ENCODE measurements at places on chromosomes 2 and 18.
A peak's percentile ranks its signal among the peaks of the same experiment; 100 is the strongest.

- no peak for DNase-seq
These were observed 7.3 kb downstream of the THOC1 start for GRCh38 chr18:260547-260946.

DNA sequence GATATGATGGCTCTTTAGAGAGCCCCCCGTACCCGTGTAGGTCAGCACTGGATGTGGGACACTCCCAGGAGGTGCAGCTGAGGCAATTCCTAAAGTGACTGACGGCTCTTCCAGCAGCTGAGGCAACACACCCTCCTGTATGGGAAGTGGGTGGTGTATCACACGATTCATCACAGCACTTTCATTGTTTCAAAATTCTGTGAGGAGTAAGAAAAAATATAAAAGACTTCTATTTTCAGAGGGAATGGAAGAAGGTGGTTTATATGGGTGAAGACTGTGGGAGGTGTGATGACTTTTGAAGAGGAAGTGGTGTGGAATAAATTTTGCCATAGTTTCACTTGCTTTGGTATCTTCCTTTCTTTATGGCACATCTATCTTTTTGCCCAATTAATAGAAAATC is 22.3 kb downstream of the QPCT start:
- DNase-seq = peak; percentile 28

GRCh38 chr2:98507461-98507860 is 62.8 kb downstream of the INPP4A start:
- no peak for DNase-seq

DNA sequence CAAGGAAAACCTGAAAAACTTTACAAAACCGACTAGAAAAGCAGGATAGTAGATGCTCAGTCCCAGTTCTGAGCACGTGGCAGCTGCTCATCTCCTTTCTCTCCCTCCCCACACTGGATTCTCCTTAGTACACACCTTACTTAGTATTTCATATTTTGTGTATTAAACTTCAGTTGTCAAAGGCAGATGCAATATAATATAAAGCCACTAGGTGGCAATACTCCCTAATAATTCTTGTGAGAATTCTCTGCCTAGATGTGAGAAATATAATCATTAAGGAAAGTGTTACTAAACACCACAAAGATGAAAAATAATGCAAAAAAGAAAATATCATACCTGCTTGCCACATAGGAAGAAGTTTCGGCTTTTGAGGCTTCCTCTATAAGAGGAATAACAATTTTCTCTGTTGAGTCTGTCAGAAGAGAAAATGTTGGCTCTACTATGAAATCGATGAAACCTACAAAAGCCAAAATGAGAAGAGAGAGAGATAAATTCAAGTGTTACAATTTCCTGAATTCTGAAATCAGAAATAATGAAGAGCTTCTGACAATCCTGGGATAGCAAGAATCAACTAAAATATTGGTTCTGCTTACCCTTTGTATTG is 200.6 kb downstream of the PPP1R1C start:
- DNase-seq = peak; percentile 37

GRCh38 chr2:146246736-146247523 is 1597.9 kb upstream of the ACVR2A start:
- no peak for DNase-seq

DNA sequence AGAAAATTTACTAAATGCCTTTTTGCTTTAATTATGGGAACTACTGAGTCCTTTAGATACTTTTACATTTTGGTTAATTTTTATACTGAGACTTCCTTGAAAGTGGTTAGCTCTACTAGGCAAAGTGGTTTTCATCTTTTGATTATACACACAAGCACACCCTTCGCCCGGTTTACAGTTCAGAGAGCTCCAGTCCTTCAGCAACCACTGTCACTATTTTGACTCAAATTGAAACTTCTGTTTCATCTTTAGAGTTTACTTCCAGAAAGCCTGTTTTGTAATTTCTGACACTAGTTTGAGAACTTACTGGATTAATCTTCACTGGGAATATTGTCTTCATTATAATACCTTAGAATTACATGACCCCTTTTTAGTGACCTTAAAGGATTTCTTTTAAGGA is 140.3 kb upstream of the FOSL2 start:
- DNase-seq = peak; percentile 91

- DNase-seq = peak; percentile 34
These were observed 678 bp downstream of the PIAS2 start for GRCh38 chr18:46916551-46917107.

GRCh38 chr18:62131301-62131909 is 55.5 kb downstream of the PIGN start:
- DNase-seq = peak; percentile 68

- DNase-seq = no peak
These were observed 131.7 kb downstream of the RAB3GAP1 start for GRCh38 chr2:135183822-135184221.

DNA sequence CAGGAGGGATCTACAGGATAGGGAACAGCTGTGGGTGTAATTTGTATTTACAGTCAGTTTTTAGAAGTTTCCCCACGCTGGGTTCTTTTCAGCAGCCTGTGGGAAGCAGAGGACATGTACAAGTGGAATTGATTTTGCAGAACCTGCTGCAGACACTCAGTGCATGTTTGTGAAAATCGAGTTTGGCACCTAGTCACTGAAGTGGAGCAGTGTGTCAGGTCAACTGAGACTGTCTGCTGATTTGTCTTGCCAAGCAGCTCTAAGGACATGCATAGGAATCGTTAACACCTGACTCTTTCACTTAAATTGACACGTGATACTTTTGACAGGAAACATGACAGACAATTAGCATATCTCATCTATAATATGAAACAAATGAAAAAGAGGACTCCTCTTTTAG is 416.6 kb downstream of the TMX3 start:
- no peak for DNase-seq

DNA sequence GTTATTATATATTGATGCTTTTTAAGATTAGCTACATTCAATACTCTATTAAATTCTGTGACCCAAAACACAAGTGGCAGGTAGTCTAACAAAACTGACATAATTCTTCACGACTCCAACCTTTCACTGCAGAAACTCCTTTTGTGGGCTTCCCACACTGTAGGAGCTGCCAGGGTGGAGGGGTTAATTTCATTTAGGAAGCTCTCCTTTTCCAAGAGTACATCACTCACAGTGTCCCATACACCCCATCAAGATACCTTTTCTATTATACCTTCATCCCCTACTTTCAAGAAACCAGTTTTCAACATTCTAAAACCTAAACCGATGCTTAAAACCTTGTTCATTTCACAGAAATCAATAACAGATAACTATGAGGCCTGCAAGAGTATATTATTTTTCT is 825 bp downstream of the THUMPD2 start:
- no peak for DNase-seq

GRCh38 chr18:13136904-13137669 is 81.5 kb upstream of the LDLRAD4 start:
- peak; percentile 28 for DNase-seq

GRCh38 chr2:101516823-101517690 is 42.1 kb upstream of the RFX8 start:
- peak; percentile 60 for DNase-seq

GRCh38 chr18:63570721-63571120 is 16.4 kb upstream of the SERPINB13 start:
- no peak for DNase-seq

DNA sequence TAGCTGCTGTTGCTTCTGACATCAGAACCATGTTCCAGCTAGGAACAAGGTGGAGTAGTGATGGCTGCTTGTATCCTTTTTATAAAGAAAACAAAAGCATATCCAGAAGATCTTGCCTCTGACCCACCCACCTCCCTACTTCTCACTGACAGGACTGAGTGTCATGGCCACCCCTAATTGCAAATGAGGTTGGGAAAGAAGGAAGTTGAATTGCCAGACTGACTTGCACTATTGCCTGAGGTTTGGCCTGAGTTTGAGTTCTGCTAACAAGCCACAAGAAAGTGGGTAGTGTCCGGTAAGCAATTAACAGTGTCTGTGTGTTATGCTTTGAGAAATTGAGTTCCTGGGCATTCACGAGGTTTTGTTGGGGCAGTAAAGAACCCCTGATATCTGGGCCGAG is 22.8 kb downstream of the SGPP2 start:
- DNase-seq = no peak

DNA sequence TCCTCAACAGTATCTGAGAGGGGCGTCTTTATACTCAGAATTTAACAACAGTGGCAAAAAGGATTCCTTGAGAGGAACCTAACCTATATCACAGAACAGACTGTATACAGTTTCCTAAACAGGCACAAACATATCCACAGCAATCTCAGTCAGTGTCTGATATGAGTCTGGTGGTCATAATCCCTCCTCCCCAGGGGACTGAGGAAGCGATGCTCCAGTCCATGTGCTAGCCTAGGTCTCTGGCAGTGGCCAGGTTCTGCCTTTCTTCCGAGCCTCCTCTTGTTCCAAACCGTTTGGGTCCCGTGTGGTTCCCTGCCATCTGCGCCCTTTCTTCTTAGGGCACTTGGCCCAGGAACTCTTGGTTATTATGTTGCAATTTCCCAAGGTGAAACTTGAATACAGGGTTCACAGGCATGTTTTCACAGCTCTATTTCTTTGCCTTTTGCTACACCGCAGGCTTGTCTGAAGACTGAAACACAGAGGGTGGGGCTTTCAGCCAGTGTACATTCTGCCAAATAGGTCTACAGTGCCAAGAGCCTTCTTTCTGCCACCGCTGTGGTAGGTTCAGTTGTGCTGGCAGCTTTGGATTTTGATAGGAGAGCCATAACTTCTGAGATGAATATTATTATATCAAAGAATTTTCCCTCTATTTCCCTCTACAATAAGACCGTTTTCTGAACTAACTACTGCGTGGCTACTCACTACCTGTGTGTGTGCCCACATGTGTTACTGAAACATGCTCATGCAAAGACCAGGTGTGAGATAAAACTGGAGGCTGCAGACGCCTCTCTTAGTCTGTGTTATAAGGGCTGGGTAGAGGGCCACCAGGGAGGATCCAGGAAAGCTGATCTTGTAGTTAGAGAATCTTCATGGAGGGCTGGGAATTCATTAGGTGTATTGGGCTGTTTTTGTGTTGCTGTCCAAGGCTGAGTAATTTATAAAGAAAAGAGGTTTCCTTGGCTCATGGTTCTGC is 75.0 kb upstream of the HAAO start:
- no peak for DNase-seq

GRCh38 chr2:187982668-187983067 is 309.0 kb upstream of the GULP1 start:
- no peak for DNase-seq

- no peak for DNase-seq
These were observed 407.4 kb downstream of the GRB14 start for GRCh38 chr2:164213916-164214315.

DNA sequence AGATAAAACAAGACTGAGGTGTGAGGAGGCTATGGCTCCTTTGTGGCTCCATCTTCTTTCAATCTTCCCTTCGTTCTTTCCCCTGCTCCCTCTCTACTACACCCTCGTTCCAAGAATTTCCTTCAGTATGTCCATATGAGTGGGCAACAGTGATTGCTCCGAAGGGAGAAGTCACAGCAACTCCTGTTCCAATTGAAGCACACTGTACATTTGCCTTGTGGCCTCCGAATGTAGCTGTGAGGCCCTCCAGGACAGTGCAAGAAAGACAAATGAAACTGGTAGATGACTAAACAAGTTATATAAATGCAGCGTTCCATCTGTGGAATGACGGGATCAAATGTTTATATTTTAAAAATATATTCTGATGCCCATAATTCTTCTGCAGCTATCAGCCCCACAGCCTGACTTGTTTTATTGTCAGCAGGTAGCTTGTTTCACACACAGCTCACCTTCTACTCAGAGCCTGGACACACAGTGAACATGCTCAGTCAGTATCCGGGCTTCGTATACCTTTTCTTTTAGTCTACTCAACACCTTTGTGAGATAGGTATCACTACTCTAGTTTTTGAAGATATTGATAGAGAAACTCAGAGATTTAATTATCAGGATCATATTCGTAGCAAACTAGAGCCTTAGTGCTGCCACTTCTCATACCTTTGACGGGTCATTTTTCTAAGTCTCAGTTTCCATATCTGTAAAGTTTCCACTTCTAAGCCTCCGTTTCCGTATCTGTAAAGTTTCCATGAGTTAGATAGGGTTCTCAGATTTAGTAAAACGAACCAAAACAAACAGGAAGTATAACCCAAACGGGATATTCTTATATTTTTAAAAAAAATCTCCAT is 216.7 kb upstream of the STON1 start:
- peak; percentile 68 for DNase-seq

GRCh38 chr2:98453531-98453930 is 8.9 kb downstream of the INPP4A start:
- no peak for DNase-seq

DNA sequence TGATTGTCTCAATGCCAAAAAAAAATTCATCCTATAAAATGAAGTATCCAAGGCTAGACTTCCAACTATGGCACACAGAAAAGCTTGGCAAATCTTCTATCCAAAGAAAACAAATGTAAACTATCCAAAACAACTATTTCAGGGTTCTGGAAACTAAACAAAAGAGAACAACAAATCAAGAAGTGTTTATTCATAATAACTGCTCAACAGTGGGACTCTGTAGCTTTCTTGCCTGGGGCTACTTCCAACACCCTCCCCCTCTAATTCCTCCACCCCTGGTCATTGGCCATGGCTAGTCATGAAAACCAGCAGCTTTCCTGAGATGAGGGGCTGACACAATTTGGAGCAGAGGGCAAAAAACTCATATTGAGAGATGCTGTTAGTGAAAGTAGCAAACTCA is 107.0 kb downstream of the EXOC6B start:
- DNase-seq = no peak

GRCh38 chr18:36128907-36129299 is 237 bp downstream of the SLC39A6 start:
- no peak for DNase-seq

DNA sequence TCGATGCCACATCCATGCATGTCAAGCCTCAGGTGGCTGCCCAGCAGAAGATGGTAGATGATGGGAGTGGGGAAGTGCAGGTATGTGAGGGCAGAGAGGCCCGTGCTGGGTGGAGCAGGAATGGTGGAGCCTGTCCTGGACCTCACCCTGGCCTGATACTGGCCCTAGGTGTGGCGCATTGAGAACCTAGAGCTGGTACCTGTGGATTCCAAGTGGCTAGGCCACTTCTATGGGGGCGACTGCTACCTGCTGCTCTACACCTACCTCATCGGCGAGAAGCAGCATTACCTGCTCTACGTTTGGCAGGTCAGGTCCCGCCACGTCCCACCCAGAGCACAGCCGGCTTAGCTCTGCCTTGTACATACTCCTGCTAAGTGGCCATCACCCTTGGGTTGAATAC is 13.0 kb downstream of the VIL1 start:
- DNase-seq = no peak

GRCh38 chr2:105858868-105859693 is 114.4 kb downstream of the NCK2 start:
- peak; percentile 57 for DNase-seq

GRCh38 chr2:131050896-131051295 is 42.4 kb downstream of the FAM168B start:
- no peak for DNase-seq

- DNase-seq = peak; percentile 1
These were observed 10.1 kb upstream of the SANBR start for GRCh38 chr2:61055557-61055956.

- DNase-seq = no peak
These were observed 141.7 kb downstream of the RBM43 start for GRCh38 chr2:151120011-151120410.

Data from activated CD4-positive, alpha-beta T cell treated with anti-CD3 and anti-CD28 coated beads, Interleukin-2, amount 50 U/mL, for 16 hours (primary cell).